ENCODE measurements at places on chromosomes 16 and 17.

GRCh38 chr16:79261481-79261940, 339.0 kb downstream of the MAF start:
- DNase-seq, result peak; percentile 48

- DNase-seq, result no peak
Observed at GRCh38 chr17:35315283-35315682, 58.1 kb downstream of the SLFN11 start.

- no peak for DNase-seq
Observed at GRCh38 chr17:15973834-15974233, 25.7 kb downstream of the ZSWIM7 start.

- DNase-seq, result no peak
Observed at GRCh38 chr17:44850025-44850424, 2.3 kb downstream of the HIGD1B start.

GRCh38 chr17:39335704-39336223, 65.7 kb downstream of the FBXL20 start:
- DNase-seq, result no peak

DNA sequence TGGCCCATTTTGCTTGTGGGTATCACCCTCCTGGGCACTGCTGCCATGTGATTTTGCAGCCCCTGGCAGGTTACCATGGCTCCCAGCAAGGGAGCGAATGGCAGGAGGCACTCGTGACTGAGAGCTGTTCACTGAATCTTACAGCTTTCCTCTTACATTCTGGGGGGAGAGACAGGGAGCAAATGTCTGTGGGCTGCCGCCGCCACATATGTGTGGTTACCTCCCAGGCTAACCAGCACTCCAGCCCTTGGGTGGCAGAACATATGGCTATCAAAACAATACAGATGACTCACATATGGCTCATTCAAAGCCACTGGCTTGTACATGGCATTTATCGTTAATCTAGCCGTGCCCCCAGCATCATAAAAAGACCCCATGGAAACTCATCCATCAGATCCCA, 19.8 kb downstream of the GTF3C1 start:
- DNase-seq, result no peak

DNA sequence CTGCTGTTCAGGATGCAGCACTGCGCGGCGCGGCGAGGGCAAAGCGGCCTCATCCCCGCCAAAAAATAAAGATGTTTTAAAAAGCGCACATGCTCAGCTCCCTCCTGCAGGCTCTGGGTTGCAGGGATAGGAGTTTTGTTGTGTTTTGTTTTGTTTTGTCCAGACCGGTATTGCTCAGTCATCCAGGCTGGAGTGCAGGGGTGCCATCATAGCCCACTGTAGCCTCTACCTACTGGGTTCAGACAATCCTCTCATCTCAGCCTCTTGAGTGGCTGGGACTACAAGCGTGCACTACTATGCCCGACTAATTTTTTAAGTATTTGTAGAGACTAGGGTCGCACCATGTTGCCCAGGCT, 636 bp downstream of the WWOX start:
- no peak for DNase-seq

DNA sequence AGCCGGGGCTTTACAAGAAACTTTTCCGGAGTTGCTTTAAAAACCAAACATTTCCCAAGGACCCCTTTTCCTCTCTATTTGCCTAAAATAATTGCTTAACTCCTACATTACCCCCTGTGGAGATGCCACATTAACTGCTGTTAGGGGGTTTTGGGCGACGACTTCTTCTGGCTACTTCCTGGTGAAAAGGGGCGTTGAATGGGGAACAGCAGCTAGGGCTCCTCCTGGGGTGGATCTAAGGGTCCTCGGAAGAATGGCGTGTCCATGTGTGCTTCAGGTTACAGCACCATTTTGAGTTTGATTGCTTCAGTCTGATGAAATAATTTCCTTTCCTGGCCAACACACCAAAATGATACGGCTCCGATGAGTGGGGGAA, 22.0 kb downstream of the ABCC1 start:
- no peak for DNase-seq

GRCh38 chr16:72877374-72878028, 170.4 kb downstream of the ZFHX3 start:
- DNase-seq, result no peak

DNA sequence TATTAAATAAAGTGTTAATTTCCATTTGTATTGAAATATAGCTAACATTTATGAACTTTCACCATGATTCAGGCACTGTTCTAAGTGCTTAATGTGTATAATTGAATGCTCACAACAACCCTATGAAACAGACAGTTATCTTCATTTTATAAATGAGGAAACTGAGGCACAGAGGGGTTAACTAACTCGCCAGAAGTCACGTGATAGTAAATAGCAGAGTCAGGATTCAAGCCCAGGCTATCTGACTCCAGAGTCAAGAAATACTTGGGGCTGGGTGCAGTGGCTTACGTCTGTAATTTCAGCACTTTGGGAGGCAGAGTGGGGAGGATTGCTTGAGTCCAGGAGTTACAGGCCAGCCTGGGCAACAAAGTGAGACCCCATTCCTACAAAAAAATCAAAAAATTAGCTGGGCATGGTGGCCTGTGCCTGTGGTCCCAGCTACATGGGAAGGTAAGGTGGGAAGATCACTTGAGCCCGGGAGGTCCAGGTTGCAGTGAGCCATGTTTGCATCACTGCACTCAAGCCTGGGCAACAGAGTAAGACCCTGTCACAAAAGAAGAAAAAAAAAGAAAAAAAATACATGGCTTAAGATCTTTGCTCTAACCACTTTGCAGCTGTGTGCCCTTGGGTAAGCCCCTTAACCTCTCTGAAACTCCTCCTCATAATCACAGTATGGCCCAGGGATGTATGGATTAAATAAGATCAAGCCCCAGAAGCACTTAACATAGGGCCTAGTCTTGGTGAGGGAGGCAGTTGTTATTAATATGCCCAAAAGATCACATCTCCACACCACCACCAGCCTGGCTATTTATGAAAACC, 29.0 kb downstream of the WSB1 start:
- DNase-seq, result no peak

DNA sequence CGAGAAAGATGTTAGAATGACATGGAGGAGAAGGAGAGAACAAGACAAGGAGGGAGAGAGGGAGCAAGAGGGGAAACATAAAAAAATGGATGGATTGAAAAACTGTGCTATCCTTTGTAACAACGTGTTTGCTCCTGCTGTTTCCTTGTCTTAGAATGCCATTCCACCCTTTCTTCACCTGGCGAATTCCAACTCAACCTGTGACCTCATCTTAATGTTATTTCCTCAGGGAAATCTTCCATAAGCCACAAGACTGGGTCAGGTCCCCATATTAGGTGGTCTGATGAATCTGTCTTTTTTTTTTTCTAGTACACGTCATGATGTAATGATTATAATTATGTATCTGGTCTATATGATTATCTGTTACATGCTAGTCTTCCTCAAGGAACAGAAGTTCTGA, 195.0 kb upstream of the MAF start:
- DNase-seq, result no peak

DNA sequence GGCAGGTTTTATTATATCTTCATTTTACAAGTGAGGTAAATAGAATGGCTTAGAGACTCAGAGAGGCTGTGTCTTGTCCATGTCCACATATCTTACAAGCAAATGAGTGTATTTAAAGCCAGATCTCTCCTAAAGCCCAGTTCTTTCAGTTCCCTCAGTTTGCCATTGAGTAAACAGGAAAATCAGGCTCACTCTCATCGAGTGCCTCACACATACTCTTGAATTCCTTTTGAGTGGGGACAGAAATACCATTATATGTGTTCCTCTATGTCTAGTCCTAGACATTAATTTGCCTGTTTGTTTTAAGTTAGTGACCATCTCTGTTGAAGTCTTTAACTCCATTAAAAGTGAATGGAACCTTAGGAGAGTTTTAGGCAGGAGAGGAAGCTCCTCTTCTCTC, 40.1 kb downstream of the BPTF start:
- DNase-seq, result no peak

GRCh38 chr17:65678546-65678945, 117.1 kb upstream of the AXIN2 start:
- DNase-seq, result no peak

- no peak for DNase-seq
Observed at GRCh38 chr16:61617219-61617783, 418.9 kb downstream of the CDH8 start.

DNA sequence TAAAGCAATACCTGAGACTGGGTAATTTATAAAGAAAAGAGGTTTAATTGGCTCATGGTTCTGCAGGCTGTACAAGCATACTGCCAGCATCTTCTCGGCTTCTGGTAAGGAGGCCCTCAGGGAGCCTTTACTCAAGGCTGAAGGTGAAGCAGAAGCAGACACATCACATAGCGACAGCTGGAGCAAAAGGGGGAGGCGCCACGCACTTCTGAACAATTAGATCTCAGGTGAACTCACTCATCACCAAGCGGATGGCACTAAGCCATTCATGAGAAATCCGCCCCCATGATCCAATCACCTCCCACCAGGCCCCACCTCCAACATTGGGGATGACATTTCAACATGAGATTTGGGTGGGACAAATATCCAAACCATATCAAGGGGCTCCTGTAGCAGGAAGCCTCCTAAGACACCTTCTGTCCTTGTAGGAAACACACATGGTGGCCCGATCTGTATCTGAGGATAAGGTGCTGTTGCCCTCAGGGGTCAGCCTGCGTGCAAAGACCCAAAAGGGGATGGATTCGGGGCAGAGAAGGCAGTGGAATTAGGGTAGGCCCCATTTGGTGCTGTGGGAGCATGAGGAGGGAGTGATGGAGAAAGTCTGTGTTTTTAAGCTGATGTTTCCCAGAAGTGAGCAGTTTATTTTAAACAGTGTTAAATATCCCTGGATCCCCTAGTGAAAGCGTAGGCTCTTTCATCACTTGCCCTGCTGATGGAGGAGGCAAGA, 23.0 kb downstream of the IL21R start:
- DNase-seq, result no peak

- DNase-seq, result no peak
Observed at GRCh38 chr17:45296003-45296832, 20.6 kb downstream of the MAP3K14 start.

DNA sequence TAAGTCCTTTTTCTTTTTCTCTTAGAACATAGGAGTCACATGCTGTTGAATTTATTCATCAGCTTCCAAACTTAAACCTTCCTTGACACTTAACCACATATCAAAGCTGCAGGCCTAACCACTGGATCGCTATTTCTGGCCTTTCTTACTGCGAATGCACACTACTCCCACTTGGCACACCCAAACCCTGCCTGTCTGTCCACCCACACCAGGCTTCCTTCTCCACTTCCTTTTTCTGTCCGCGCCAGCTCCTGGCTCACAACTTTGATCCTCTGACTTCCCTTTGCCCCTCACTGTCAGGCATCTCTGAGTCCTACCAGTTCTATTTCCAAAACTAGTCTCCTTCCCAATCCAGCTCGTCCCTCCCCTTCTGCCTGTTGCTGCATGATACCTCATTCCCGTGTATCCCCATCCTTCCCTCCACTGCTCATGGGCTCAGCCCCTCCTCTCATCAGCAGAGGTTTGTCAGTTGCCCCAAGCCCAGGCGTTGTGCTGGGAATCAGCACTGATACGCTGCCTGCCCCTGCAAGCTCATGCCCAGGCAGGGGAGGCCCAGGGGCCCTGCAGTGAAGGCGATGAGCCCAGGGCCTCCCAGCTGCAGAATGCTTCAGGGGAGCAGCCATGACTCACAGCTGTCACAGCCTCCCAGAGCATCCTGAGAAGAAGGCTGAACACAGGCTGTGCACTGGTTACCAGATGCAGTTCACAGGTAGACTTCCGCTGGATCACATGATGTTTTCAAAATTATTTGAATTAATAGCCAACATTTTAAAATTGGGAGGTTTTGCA, 179.8 kb downstream of the KATNIP start:
- DNase-seq, result no peak

GRCh38 chr16:2836646-2837508, 6.8 kb downstream of the ZG16B start:
- no peak for DNase-seq

- DNase-seq, result no peak
Observed at GRCh38 chr17:66441101-66441661, 138.8 kb downstream of the PRKCA start.

- DNase-seq, result no peak
Observed at GRCh38 chr17:76351526-76352071, 2.1 kb downstream of the PRPSAP1 start.

GRCh38 chr16:68724797-68725196, 12.3 kb upstream of the CDH1 start:
- DNase-seq, result no peak

DNA sequence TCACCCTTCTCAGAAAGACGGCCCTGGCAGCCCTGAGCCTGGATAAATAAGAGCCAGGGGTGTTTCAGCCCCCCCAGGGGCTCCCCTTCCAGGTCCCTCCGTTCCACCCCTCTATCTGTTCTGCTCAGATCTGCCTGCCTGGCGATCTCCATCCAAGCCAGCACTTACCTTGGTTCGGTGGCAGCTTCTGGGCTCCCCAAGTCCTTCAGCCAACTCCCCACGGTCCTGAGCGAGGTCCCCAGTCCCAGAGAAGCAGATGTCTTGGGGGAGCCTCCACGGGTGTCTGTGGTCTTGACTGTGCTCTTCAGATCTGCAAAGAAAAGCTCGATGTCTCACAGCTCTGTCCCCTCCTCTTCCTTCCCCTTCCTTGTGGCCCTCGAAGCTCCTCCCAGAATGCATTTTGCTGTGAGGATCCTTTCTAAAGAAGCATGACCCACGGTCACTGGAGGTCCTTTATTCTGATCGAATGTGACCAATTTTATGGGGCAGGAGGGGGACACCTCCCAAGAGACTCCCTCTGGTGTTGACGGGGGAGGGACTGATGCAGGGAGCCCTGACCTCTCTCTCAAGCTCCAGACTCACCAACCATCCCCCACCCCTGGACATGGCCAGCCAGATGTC, at the start of gene PIK3R6:
TSS of gene PIK3R6 (minus strand) at position 314 of the 621 bp plus-strand sequence. CDS start 17,880 bp downstream, outside the sequence.
- no peak for DNase-seq

DNA sequence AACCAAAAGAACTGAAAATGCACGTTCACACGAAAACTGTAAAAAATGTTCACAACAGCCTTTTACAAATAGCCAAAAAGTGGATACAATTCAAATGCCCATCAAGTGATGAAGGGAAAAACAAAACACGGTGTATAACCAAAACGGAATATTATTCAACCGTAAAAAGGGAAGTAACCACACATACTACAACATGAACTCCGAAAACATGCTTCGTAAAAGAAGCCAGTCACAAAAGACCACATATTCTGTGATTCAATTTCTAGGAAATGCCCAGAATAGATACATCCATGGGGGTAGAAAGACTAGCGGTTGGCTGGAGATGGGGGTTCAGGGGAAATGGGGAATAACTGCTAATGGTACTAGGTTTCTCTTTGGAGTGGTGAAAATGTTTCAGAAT, 81.5 kb upstream of the TRAP1 start:
- DNase-seq, result no peak

Measured in CD4-positive, alpha-beta T cell treated with Interleukin-15 for 4 hours (primary cell).